ENCODE measurements at places on chromosomes 12 and 14. TPM values are rescaled to one million over a fixed set of nuclear protein-coding genes. Genes with fewer than 3 reads are reported as not detected.

The NGB gene
- not detected for total RNA-seq

The PLEKHD1 gene
- total RNA-seq = 0.16 TPM

The HOXC5 gene
- total RNA-seq = not detected

The CCDC175 gene
- total RNA-seq = not detected
